ENCODE measurements at places on chromosomes 4 and X. TPM values are rescaled to one million over a fixed set of nuclear protein-coding genes. Genes with fewer than 3 reads are reported as not detected.
A peak's percentile ranks its signal among the peaks of the same experiment; 100 is the strongest.

Gene RPL36A
- 729 TPM for total RNA-seq

GRCh38 chr4:129344058-129344457 is 248.1 kb downstream of the C4orf33 start:
- peak overlapping the region; percentile 32 for H3K27ac ChIP-seq
- DNase-seq = peak; percentile 45
- H3K4me3 ChIP-seq = no peak overlapping the region
- no peaks in the 10 kb centered on the region for H3K36me3 ChIP-seq

- no peak for DNase-seq
- H3K4me1 ChIP-seq = no peaks in the 10 kb centered on the region
- H3K4me3 ChIP-seq = no peak overlapping the region
- H3K27me3 ChIP-seq = no peaks in the 10 kb centered on the region
- H3K36me3 ChIP-seq = no peaks in the 10 kb centered on the region
Measured at GRCh38 chr4:84221704-84222103, 277.4 kb downstream of the NKX6-1 start.

DNA sequence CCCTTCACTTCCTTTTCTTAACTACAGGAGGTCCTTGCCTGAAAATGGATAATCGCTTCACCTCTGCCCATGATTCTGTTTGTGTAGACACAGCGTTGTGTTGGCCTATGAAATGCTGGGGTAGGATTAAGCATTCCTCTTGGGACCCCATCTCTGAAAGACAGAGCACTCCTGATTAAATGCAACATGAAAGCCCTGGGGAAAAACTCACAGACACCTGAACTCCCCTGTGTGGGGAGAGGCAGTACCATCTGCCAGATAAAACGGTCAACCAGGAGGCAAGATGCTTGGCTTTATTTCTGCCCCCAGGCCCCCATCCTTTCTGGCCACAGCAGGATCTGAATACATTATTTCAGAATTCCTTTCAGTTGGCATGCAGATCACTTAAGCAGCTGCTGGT is 1.9 kb downstream of the LGI2 start:
- H3K4me3 ChIP-seq = no peak overlapping the region
- H3K27ac ChIP-seq = no peak overlapping the region
- no peaks in the 10 kb centered on the region for H3K4me1 ChIP-seq
- H3K36me3 ChIP-seq = no peaks in the 10 kb centered on the region
- no peak for DNase-seq
- no peaks in the 10 kb centered on the region for H3K27me3 ChIP-seq

DNA sequence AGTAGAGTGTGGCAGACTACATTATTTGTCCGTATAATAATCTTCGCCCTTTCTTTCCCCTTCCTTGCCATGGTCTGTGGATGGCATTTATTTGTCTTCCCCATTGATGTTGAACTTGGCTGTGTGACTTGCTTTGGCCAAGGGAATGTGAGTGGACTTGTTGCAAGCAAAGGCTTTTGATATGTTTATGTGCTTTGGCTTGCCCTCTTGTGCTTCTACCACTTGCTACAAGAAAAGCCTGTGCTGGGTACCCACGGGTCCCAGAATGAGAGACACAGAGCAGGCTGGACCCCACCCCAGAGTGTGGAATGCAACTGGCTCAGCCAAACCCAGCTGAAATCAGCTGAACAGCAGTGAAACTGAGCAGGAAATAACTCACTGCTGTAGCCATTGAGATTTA is 63.0 kb downstream of the FAM184B start:
- no peak overlapping the region for H3K4me3 ChIP-seq
- no peaks in the 10 kb centered on the region for H3K36me3 ChIP-seq
- no peaks in the 10 kb centered on the region for H3K4me1 ChIP-seq
- no peaks in the 10 kb centered on the region for H3K27me3 ChIP-seq

Gene RNF150
- 9.9 TPM for total RNA-seq

DNA sequence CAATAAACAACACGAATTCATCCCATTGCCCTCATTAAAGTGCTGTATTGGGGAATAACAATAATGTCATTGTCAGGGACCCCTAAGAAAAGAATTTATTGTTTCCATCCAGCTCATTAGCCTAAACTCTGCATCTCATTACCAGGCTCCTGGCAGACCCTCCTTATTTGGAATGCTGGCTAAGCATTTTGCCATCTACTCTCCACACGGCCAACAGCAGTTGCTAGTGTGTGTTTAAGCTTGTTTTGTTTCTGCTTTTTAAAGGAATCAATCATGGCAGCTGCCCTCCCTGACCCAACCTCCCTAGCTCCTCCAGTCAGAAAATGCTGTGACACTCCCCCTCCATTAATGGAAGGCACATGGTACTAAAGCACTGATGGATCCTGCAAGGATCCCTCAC is 43.5 kb downstream of the GATB start:
- H3K27ac ChIP-seq = no peak overlapping the region
- no peak overlapping the region for H3K4me3 ChIP-seq
- no peaks in the 10 kb centered on the region for H3K4me1 ChIP-seq
- DNase-seq = no peak
- H3K36me3 ChIP-seq = no peaks in the 10 kb centered on the region
- no peaks in the 10 kb centered on the region for H3K27me3 ChIP-seq

Gene GPR119
- total RNA-seq = not detected

GRCh38 chr4:145341381-145341780 is 140.3 kb upstream of the SMAD1 start:
- no peak overlapping the region for H3K4me3 ChIP-seq
- H3K27me3 ChIP-seq = no peaks in the 10 kb centered on the region
- no peak for DNase-seq
- no peaks in the 10 kb centered on the region for H3K36me3 ChIP-seq
- no peak overlapping the region for H3K27ac ChIP-seq

GRCh38 chr4:153022241-153022715 is 86.2 kb downstream of the FHDC1 start:
- H3K4me1 ChIP-seq = no peaks in the 10 kb centered on the region
- no peaks in the 10 kb centered on the region for H3K36me3 ChIP-seq
- H3K4me3 ChIP-seq = no peak overlapping the region
- no peaks in the 10 kb centered on the region for H3K27me3 ChIP-seq
- H3K27ac ChIP-seq = no peak overlapping the region

- H3K4me1 ChIP-seq = no peaks in the 10 kb centered on the region
- no peaks in the 10 kb centered on the region for H3K27me3 ChIP-seq
- H3K36me3 ChIP-seq = no peaks in the 10 kb centered on the region
- no peak for DNase-seq
- no peak overlapping the region for H3K27ac ChIP-seq
Measured at GRCh38 chr4:10732914-10733415, 48.4 kb upstream of the CLNK start.

GRCh38 chr4:10983885-10984640 is 299.5 kb upstream of the CLNK start:
- DNase-seq = no peak
- H3K36me3 ChIP-seq = no peaks in the 10 kb centered on the region
- H3K27ac ChIP-seq = no peak overlapping the region
- no peaks in the 10 kb centered on the region for H3K4me1 ChIP-seq
- H3K27me3 ChIP-seq = no peaks in the 10 kb centered on the region

- no peak for DNase-seq
- H3K27me3 ChIP-seq = no peaks in the 10 kb centered on the region
- no peaks in the 10 kb centered on the region for H3K36me3 ChIP-seq
- H3K4me3 ChIP-seq = no peak overlapping the region
Measured at GRCh38 chr4:57102050-57102624, 8.0 kb downstream of the IGFBP7 start.

Gene TCEANC
- total RNA-seq = 3.3 TPM

DNA sequence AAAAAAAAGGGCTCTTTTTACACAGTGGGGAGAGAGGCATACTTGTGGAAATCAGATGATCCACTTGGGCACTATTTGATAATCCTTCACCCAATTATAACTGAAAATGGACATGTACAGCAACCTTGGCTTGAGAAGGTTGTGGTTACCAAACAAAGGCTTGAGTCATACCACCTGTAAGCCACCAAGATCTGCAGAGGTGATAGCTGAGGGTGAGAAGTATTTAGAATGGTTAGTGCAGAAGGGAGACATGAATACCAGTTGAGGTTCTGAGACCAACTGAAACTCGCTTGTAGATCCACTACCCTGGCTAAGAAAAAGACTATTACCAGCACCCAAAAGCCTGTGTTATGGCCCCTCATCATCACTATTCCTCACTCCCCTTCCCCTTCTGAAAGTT is 614.0 kb downstream of the STIM2 start:
- H3K27me3 ChIP-seq = no peaks in the 10 kb centered on the region
- H3K4me3 ChIP-seq = no peak overlapping the region
- no peak for DNase-seq

- no peak overlapping the region for H3K27ac ChIP-seq
- no peaks in the 10 kb centered on the region for H3K27me3 ChIP-seq
- no peak for DNase-seq
- H3K36me3 ChIP-seq = peaks cover 11% of the 10 kb centered on the region
- no peaks in the 10 kb centered on the region for H3K4me1 ChIP-seq
Measured at GRCh38 chr4:124666496-124666895, 46.0 kb downstream of the ANKRD50 start.

- H3K4me3 ChIP-seq = no peak overlapping the region
- H3K4me1 ChIP-seq = no peaks in the 10 kb centered on the region
- no peak for DNase-seq
- no peaks in the 10 kb centered on the region for H3K27me3 ChIP-seq
- peak overlapping the region; percentile 8 for H3K27ac ChIP-seq
Measured at GRCh38 chr4:94508806-94509205, 57.1 kb downstream of the PDLIM5 start.

Gene NSUN7
- total RNA-seq = 10.4 TPM

Gene FAM236C
- not detected for total RNA-seq

GRCh38 chr4:86032476-86033022 is 327.3 kb downstream of the MAPK10 start:
- no peaks in the 10 kb centered on the region for H3K27me3 ChIP-seq
- no peaks in the 10 kb centered on the region for H3K36me3 ChIP-seq
- H3K27ac ChIP-seq = peak overlapping the region; percentile 12
- DNase-seq = no peak

Gene UBL4A
- 35.3 TPM for total RNA-seq

Gene REELD1
- 0.80 TPM for total RNA-seq

- no peak overlapping the region for H3K27ac ChIP-seq
- no peaks in the 10 kb centered on the region for H3K27me3 ChIP-seq
- H3K4me3 ChIP-seq = no peak overlapping the region
- no peak for DNase-seq
Measured at GRCh38 chr4:3031357-3032082, 42.8 kb downstream of the HTT-AS start.

DNA sequence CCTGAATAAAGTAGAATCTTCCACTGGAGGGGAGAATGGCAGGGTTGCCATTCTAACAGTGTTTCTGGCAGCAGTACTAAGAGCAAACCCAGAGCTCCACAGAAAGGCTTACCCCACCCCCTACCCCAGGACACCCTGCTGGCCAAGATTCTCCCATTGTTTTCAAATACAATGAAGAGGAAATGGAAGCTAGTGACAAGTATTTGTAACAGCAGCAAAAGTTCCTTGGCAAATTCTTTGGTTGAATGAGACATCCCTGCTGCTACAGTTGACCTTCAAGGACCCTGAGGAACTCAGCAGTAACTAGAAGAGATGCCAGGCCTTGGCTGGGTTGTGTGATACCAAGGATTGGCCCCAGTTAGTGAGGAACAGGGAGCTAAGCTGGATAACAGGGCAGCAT is 124.2 kb upstream of the DGKK start:
- H3K27ac ChIP-seq = no peak overlapping the region
- H3K36me3 ChIP-seq = no peaks in the 10 kb centered on the region
- no peaks in the 10 kb centered on the region for H3K27me3 ChIP-seq
- H3K4me1 ChIP-seq = no peaks in the 10 kb centered on the region

- H3K27ac ChIP-seq = no peak overlapping the region
- no peak overlapping the region for H3K4me3 ChIP-seq
- H3K4me1 ChIP-seq = no peaks in the 10 kb centered on the region
- no peaks in the 10 kb centered on the region for H3K27me3 ChIP-seq
- DNase-seq = no peak
- no peaks in the 10 kb centered on the region for H3K36me3 ChIP-seq
Measured at GRCh38 chrX:129495900-129496299, 27.4 kb downstream of the SMARCA1 start.

GRCh38 chr4:116733370-116733769 is 352.0 kb downstream of the TRAM1L1 start:
- no peaks in the 10 kb centered on the region for H3K4me1 ChIP-seq
- no peaks in the 10 kb centered on the region for H3K27me3 ChIP-seq
- H3K36me3 ChIP-seq = no peaks in the 10 kb centered on the region

Gene CYBB
- 35.5 TPM for total RNA-seq

DNA sequence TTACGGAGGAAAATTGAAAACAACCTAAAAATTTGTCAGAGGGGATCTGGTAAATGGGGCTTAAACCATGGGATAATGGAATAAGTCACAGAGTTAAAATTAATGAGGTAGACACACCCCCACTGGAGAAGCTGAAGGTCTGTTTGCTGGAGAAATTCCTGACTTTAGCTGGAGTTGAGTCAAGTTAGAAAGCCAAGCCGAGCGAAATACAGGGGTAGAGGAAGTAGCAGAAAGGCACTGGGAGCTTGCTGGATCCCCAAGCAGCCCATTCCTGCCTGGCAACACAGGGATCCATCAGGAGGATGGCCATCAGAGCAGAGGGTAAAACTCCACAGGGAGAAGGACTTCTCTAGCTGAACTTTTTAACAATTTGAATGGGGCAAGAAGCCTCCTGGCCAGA is 163.8 kb downstream of the ATRX start:
- H3K27me3 ChIP-seq = no peaks in the 10 kb centered on the region
- DNase-seq = no peak
- H3K4me1 ChIP-seq = no peaks in the 10 kb centered on the region
- H3K27ac ChIP-seq = no peak overlapping the region

GRCh38 chr4:13399257-13399656 is 84.9 kb downstream of the RAB28 start:
- no peaks in the 10 kb centered on the region for H3K36me3 ChIP-seq
- H3K4me1 ChIP-seq = no peaks in the 10 kb centered on the region
- H3K27me3 ChIP-seq = no peaks in the 10 kb centered on the region
- DNase-seq = no peak

Gene PHOX2B
- total RNA-seq = not detected

DNA sequence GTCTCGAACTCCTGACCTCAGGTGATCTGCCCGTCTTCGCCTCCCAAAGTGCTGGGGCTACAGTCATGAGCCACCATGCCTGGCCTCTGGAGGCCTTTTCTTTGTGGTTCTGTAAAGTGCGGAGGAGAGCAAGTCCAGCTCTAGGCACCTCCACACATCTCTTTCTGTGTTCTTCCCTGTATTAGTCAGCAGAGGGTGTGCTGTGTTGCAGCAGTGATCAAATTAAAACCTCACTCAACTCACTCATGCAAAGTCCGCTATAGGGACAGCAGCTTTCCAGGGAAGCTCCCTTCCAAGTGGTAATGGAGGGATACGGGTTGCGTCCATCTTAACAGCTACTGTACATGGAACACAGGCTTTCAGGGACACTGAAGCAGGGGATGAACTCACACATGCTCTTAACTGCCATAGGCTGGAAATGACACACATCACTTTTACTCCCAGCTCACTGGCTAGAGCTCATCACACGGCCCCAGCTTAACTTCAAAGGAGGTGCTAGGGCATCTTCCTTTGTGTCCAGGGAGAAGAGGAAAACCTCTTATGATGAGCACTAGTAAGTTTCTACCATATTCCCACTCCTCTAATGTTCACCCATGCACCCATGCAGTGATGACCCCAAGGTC is 36.0 kb upstream of the CCNG2 start:
- no peak overlapping the region for H3K27ac ChIP-seq
- H3K4me1 ChIP-seq = no peaks in the 10 kb centered on the region
- H3K27me3 ChIP-seq = no peaks in the 10 kb centered on the region
- H3K36me3 ChIP-seq = no peaks in the 10 kb centered on the region
- no peak overlapping the region for H3K4me3 ChIP-seq

Gene FANCB
- total RNA-seq = 5.0 TPM
